Right kidney (tissue), 9 donors: ENCODE measurements at places on chromosomes 6 and 20.

- no peak for DNase-seq
These were observed 372.7 kb upstream of the HSF2 start for GRCh38 chr6:122026582-122027369.

- no peak for DNase-seq
These were observed 53.1 kb upstream of the FAM83D start for GRCh38 chr20:38873050-38873581.

DNA sequence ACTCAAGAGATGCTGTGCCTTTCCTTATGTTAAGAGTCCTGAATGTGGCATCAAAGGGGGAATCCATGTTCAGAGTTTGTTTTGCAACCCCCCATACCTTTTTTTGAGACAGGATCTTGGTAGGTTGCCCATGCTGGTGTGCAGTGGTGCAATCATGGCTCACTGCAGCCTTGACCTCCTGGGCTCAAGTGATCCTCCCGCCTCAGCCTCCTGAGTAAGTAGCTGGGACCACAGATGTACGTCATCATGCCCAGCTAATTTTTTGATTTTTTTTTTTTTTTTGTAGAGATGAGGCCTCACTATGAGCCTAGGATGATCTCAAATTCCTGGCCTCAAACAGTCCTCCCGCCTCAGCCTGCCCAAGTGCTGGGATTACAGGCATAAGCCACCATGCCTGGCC lies 16.5 kb downstream of the PTPRA start:
- DNase-seq = no peak

DNA sequence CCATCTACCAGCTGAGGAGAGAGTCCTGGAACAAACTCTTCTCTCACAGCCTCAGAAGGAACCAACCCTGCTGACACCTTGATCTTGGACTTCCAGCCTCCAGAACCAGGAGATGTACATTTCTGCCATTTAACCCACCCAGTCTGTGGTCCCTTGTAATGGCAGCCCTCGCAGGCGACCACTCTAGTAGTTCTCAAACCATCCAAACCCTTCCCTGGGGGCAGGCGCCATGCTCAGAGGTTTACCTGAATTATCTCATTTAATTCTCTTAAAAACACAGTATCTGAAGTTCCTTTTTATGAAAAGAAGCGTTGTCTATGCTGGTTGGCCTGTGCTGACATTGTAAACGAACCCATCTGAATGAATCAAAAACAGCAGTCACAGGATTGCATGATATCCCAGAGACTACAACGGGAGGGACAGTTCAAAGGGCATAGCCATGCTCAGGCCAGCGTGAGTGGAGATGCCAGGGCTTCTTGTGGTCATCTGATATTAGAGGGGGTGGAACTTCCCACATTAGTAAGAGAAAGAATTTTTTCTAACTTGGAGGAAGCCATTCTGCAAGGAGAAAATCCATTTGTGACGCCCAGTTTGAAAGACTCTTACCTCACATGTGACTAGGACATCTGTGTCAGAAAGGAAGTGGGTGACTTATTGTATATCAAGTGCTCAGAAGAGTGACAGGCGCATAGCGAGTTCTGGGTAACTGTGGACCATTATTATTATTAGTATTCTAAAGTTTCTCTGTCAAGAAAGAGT lies 17.2 kb upstream of the TAGAP start:
- no peak for DNase-seq

DNA sequence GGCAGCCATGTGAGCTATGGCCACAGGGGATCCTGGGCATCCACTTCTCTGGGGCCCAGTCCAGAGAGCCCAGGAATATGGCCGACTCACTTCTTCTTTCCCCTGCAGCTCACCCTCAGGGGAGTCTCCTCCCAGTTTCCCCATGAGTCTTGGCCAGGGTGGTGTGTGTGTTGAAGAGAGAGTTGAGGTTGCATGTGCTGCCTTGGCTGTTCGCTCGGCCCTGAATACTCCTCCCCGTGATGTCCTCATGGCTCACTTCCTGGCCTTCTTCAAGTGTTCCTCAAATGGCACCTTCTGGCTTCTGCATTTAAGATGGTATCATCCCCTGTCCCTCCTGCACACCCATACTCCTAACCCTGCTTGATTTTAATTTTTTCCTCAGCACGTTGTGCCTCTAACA lies 3.2 kb upstream of the TREML1 start:
- DNase-seq = no peak

- peak; percentile 50 for DNase-seq
These were observed 350 bp downstream of the HELZ2 start for GRCh38 chr20:63573647-63574131.

GRCh38 chr20:49597825-49598395 lies 30.0 kb upstream of the PTGIS start:
- DNase-seq = no peak

DNA sequence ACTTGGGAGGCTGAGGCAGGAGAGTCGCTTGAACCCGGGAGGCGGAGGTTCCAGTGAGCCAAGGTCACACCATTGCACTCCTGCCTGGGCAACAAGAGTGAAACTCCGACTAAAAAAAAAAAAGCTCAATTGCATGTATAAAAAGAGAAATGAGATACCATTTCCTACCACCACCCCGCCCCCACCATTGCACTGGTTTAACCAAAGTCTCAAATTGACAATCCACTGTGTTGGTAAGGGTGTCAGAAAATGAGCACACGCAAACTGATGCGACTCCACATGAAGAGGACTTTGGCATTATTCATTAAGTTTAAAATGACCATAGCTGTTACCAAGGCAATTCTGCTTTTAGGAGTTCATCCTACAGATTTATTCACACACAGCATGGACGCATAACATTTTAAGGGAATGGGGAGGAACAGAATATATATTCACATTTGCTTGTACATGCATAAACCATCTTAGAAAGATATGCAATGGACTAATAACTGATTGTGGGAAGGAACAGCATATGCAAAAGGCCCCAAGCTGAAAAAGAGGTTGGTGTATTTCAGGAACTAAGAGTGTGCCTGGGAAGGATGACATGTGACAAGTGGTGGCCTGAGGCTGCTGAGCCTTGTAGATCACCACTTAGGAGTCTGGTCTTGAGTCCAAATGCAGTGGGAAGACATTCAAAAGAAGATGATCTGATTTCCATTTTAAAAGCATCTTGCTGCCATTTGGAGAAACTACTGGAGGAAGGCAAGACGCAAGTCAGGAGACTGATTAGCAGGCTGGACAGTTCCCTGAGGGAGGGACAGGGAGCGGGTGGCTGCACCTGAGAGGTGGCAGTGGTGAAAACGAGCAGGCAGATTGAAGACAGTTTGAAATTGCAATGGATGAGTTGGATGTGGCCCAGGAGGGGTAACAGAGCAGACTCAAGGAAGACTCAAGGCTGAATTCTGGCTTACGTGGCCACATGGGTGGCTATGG lies 37.2 kb upstream of the PTPN1 start:
- no peak for DNase-seq

GRCh38 chr6:159434410-159434809 lies 258.6 kb downstream of the SOD2 start:
- no peak for DNase-seq

GRCh38 chr6:14567842-14568241 lies 450.3 kb downstream of the CD83 start:
- no peak for DNase-seq

- DNase-seq = no peak
These were observed 97.3 kb upstream of the STXBP5 start for GRCh38 chr6:147106759-147107401.

GRCh38 chr6:66344796-66345195 lies 637.8 kb upstream of the EYS start:
- no peak for DNase-seq

- no peak for DNase-seq
These were observed 439.4 kb upstream of the ARID1B start for GRCh38 chr6:156337801-156338200.

DNA sequence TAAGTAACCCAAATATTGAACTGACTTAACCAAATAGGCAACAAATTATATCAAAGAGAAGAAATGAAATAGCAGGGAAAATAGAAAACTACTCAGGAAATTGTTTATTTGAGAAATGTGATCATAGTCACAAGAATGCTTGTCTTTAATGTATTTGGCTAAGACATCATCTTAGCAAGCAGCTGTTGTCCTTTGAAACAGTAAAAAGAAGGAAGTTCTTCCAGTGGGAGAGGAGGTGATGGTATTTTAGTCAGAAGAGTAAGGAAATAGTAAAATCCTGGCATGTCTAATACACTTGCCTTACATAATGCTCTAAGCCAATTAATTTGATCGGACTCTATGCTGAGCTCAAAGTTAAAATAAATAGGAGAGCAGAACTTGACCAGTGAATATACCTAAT lies 126.5 kb downstream of the EPM2A start:
- DNase-seq = no peak

GRCh38 chr6:136113736-136114173 lies 136.4 kb downstream of the MTFR2 start:
- DNase-seq = peak; percentile 33

DNA sequence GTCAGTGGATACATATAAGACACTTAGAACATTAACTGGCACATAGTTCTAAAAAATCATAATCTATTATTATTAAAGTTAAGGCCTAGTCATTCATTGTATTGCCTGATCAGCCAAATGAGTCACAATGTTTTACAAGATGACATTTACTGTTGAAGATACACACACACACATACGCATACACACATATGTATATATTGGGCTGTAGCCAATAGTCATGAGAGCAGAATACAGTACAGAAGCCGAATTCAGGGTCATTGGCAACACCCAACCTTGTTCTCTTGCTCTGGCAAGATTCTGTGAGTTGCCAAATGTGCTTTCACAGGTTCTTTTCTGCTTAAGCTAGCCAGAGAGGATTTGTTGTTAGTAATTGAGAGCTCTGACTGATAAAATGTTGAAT lies 922.8 kb upstream of the MAP3K7 start:
- DNase-seq = no peak

DNA sequence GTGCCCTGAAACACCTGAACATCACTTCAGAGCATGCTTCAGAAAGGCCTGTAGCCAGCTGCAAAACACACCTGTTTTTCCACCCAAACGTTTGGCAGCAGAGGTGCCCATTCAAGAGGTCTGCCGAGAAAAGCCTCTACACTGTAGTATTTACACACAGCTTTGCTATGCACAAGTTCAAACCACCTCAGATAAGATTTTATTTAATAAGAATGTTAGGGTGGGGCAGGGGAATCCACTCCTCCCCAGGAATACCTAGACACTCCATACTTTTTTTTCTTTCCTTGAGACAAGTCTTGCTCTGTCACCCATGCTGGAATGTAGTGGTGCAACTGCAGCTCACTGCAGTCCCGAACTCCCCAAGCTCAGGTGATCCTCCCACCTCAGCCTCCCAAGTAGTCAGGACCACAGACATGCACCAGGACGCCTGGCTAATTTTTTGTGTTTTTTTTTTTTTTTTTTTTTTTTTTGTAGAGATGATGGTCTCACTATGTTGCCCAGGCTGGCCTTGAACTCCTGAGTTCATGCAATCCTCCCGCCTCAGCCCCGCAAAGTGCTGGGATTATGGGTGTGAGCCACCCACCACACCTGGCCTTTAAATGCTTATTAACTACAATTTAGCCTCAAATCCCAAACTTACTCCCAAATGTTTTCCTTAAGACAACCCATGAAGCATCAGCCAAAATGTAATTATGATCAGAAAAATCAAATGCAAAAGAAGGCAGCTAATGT lies 9.7 kb downstream of the MRPL14 start:
- no peak for DNase-seq

DNA sequence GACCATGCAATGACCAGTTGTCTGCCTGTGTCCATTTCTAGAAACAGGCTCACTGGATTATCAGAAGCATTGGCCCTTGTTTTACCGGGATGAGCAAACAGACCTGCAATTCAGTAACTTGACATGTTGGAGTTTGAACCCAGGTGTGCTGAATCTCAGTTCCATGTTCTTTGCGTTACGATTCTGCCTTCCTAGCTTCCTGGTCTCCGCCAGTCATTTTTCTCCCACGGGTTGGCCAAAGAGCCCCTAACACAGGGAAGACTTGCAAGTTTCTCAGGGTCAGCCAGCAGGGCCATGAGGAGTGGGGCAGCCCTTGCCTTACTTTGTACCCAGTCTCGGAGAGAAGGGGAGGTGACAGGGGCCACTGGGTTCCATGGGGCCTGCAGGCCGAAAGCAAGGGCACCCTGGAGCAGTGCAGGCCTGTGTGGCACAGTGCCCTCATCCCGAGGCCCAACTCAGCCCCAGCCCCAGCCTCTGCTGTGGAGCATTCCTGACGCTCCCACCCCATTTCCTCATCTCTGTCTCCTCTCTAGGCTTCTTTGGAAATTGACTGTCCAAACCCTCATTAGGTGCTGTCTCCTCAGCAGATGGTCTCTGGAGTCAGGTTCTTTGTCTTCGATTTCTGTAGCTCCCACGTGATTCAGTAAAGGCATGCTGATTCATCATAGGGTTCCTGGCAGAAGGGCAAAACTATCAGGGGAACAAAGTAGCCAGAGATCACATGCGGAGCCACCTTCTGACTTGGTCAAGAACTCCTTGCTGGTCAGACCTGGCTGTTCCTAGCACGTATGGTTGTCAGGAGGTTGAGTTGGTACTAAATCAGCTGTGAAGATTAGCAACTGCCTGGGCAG lies 23.6 kb downstream of the CDS2 start:
- DNase-seq = no peak

DNA sequence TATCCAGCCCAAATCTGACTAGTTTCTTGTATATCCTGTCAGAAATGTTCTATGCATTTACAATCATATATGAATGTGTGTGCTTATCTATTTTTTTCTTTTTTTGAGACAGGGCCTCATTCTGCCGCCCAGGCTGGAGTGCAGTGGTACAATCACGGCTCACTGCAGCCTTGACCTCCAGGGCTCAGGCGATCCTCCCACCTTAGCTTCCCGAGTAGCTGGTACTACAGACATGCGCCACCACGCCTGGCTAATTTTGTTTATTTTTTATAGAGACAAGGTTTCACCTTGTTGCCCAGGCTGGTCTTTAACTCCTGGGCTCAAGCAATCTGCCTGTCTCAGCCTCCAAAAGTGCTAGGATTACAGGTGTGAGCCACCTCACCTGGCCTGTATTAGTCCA lies 3.0 kb upstream of the RAB44 start:
- DNase-seq = peak; percentile 18

DNA sequence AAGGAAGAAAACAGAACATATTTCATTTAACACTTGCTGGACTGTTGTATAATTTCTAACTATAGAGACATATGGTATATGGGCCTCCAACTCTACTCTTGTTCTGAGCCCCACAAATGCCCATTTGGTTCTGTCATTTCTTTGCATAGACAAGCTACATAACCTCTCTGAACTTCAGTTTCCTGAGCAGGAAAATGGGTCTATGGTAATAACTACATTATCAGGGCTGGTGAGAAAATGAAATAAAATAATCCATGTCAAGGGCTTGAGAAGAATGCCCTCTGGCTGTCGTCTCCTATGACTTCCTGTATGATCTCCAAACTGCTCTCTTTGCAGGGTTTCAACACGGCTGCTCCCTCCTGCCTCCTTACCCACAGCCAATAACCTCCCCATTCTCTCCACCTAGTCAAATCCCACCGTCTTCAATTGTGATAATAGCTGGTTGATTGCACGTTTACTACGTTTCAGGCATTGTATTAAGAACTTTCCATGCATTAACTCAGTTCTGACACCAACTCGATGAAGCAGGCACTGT lies 12.0 kb downstream of the ZCCHC3 start:
- no peak for DNase-seq

GRCh38 chr6:125910527-125910926 lies 46.0 kb upstream of the HINT3 start:
- DNase-seq = no peak

GRCh38 chr6:109242029-109242428 lies 140.2 kb downstream of the CD164 start:
- DNase-seq = no peak
